Fibroblast of villous mesenchyme (primary cell): ENCODE measurements at places on chromosomes 2 and 18. TPM values are rescaled to one million over a fixed set of nuclear protein-coding genes. Genes with fewer than 3 reads are reported as not detected.

DNA sequence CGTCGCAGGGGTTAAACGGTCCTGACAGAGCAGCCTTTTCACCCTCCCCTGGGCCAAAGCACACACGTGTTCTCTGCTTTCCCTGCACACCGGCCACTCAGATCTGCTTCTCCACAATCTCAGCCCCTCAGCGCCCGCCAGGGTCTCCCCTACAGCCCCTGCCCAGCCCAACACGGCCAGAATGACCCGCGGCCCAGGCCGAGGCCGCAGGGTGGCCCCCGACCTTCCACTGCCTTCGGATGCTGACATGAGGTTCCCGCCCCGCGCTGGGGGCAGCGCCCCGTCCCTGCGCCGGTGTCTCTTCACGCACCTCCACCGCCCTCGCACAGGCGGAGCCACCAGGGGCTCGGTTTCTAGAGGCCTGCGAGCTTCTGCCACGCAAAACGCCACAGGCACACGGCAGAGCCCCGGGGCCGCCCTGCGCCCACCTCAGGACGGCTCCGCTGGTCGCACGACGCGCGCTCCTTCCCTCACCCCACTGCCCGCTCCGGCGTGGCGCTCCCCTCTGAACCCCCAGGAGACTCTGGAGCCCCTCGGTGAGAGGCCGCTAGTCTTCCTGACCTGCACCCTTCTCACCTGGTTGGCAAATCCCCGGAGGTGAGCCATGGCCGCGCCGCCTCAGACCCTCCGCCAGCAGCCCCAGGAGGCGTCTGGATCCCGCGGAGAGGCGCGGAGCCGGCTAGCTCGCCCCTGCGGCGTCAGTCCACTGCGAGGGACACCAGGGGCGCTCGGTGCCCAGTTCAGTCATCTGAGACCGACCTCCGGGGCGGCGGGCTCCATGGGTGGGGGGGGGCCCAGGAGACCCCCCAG is 749 bp downstream of the STK25 start:
- peak; percentile 44 for DNase-seq

DNA sequence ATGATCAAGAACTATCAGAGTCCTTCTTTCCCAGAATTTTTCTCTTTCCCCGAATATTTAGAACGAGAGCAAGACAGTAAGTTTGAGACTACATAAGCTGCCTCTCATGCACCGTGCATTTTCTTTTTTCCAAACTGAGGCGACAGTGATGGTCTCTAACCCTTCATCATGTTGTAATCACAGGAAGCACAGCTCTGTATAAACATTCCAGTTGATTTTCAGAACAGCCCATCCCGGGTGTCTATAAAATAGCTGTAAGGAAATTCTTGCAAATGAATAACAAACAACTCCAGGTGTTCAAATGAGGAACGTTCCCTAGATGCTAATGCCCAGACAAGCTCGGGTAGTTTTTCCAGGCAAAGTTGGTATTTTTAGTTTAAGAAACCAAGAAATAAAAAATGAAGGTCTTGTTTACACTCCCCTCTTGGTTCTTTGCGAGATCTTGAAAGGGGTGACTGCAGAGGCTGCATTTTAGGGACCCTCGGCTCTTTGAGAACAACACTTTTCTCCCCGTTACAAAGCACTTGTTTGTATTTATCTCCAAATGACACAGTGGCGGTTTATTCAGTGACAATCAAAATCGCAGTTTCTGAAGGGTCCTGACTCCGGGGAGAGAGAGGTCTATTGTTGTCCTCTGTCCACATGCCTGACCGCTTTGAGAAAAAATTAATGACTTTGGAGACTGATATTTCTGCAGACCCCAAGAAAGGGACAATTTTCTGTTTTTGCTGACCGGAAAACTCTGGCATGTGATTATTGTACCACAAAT is 101.1 kb upstream of the NCK2 start:
- no peak for DNase-seq

DNA sequence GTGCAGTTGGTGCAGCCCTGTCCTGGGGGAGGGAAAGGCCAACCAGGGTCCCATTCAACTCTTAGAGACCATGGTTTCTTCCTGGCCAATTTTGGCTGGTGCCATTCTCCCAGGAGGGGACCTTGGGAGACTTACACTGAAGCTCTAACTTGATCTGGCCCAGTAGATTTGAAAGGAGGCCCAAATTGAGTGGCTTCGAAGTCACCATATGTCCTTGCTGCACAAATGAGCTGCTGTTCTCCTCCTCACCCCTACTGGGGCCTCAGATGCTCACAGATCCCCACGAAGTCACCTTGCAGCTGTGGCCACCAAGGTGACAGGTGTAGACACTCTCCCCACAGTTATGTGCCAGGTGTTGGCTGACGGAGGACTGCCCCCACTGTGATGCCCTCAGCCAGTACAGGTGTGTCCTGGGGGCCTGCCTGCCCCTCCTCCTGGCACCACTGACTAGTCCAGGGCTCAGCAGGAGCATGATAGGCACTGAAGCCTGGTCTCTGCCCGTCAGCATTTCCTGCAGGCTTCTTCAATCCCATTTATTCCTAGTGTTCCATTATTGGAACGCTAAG is 4.7 kb upstream of the C2orf72 start:
- DNase-seq: no peak

The OTOS gene
- not detected in 2 replicates for total RNA-seq

DNA sequence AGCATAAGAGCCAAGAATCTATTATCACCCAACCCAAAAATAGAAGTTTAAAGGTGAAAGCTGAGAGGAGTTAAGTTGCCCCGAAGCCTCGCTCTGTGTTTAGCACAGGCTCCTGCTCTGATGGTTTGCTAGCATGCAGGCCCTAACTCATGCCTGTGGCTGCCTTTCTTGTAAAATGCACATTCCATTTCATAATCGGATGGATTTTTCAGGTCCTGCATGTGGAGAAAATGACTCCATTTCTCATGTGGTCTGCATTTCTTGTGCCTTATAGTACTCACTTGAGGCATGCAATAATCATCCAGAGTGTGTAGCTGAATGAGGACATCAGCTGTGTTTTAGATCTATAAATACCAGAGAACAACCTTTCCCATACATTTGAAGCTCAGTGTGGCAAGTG is 381.8 kb downstream of the CPS1 start:
- DNase-seq: no peak

DNA sequence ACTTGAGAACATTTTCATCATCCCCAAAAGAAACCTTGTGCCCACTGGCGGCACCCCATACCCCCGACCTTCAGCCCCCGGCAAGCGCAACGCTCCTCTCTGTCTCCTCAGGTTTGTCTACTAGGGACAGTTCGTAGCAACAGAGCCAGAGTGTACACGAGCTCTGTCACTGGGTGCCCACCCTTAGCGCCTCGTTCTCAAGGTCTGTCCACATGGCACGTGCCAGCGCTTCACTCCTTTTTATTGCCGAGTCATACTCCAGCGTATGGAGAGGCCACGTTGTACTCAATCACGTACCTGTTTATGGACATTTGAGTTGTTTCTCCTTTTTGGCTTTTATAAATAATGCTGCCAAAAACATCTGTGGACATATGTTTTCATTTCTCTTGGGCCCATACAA is 30.3 kb upstream of the GPC1 start:
- DNase-seq: no peak

DNA sequence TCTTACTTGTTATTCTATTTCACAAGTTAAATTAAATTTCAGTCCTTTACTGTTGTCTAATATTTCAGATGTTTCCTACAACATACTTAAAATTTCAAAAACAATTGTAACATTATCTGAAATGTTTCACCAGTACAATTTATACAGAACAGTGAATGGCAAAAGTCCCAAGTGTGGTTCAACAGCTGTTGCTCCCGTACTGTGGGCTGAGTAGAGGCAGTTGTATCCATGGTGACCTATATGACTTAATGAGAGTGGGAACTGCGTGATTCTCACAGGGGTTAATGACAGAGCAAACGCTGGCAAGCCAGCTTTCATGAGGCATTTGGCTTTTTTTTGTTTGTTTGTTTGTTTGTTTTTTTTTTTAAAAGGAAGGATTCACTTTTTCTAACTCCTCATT is 5.3 kb upstream of the PLCL1 start:
- no peak for DNase-seq

DNA sequence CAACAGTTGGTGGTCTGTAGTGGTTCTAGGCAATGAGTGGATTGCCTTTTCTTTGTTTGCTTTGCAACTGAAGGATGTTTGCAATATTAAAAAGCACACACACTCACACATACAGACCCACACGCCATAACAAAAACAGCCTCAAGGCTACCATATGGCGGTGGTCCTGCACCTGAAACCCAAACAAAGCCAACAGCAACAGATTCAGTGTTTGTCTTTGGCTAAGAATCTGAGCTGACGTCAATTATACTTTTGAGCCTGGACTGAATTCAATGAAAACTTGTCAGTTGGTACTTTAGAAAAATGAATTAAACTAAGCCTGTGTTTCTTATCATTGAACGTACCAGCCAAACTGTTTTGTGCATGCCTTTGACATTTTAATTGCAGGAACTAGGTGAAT is 65.0 kb upstream of the NYAP2 start:
- peak; percentile 14 for DNase-seq

DNA sequence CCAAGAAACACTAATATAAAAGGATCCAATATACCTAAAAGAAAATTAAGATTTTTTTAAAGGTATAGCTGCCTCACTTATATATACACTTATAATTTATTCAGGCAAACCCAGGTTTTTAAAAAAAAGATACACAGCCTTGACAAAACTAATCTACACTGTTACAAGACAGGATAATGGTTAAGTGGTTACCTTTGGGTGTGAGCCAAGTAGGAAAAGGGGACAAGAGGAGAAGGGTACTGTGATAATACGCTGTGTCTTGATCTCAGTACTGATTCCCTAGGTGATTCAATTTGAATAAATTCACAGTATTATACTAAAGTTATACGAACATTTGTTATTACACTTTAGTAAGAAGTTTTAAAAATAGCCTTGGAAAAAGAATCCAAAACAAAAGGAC is 30.6 kb downstream of the KLHL41 start:
- no peak for DNase-seq
